ENCODE measurements at places on chromosomes 13 and 19.

DNA sequence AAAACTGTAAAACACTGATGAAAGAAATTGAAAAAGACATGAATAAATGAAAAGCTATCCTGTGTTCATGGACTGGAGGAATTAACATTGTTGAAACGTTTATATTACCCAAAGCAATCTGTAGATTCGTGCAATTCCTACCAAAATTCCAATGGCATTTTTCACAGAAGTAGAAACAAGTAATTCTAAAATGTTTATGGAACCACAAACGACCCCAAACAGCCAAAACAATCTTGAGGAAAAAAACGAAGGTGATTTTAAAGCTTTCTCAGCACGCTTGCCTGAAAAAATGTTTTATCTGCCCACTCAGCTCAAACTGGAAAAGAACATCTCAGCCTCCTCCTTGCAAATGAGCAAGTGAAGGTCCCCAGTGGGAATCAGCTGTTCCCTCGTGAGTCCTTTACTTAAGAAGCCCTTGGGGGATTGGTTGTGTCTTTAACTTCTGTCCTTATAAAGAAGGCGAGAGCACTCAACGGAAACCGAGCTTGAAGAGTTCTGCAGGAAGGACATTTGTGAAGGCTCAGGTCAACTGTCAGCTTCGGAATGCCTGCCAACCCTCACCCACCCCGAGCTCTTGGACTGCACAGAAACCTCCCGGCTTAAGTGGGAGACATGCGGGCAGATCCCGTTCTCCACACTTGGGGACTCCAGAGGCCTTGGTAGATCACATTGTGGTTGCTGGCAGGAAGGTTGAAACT is 256.0 kb upstream of the IRS2 start:
- no peak for DNase-seq

GRCh38 chr19:42108527-42109389 is 23.5 kb downstream of the POU2F2 start:
- peak; percentile 88 for DNase-seq

GRCh38 chr19:34269968-34270621 is 15.7 kb downstream of the GARRE1 start:
- DNase-seq = peak; percentile 72

GRCh38 chr13:34671137-34671536 is 270.9 kb upstream of the NBEA start:
- DNase-seq = no peak

DNA sequence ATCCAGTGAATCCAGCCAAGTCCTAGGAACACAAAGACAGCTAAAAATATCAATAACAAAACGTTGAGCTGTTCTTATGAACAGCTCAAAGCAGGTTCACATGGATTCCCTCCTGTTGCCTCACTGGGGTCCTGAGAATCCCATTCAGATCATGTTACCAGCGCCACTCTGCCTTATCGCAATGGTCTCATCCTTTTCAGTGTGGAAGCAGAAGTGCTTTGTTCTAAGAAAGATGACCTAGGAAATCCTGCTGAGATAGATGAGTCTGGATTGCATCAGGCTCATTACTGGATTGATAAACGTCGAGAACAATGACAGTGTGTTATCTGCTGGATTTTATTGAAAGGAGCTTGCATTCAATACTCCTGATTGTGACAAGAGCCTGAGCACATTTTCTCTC is 87.0 kb downstream of the SLAIN1 start:
- DNase-seq = no peak

DNA sequence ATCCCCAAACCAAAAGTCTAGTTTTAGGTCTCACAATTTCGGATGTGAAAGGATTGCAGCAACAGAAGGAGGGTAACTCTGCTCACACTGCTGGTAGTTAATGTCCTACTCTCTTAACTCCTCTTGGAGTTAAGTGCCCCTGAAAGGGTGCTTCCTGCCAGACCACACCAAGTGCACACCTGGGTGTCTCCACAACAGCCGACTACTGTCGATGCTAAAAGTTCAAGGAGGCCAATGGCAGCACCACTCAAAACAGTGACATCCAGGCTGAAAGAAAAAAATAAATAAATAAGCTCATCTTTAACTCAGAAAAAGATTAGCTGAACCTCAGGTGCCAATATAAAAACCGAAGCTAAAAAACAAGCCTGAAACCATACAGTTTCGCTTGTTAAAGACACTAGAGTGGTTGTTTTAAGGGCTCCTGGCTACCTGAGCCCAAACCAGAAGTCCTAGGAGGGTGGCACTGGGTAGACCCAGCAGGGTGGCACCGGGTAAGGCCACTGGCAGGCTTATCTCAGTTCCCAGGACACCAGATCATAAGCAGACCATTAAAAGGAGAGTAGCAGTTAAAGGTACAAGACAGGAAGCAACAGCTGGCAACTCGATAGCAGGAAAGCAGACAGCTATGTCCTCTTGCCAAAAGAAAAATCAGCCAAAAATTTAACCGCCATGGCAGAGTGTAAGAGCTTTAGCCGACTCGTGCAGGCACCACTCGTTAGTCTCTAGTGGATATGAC is 39.3 kb downstream of the BRD4 start:
- DNase-seq = no peak

- no peak for DNase-seq
Measured at GRCh38 chr13:65555962-65556361, 1674.2 kb downstream of the PCDH9 start.
